ENCODE measurements at places on chromosomes 1 and 21.

DNA sequence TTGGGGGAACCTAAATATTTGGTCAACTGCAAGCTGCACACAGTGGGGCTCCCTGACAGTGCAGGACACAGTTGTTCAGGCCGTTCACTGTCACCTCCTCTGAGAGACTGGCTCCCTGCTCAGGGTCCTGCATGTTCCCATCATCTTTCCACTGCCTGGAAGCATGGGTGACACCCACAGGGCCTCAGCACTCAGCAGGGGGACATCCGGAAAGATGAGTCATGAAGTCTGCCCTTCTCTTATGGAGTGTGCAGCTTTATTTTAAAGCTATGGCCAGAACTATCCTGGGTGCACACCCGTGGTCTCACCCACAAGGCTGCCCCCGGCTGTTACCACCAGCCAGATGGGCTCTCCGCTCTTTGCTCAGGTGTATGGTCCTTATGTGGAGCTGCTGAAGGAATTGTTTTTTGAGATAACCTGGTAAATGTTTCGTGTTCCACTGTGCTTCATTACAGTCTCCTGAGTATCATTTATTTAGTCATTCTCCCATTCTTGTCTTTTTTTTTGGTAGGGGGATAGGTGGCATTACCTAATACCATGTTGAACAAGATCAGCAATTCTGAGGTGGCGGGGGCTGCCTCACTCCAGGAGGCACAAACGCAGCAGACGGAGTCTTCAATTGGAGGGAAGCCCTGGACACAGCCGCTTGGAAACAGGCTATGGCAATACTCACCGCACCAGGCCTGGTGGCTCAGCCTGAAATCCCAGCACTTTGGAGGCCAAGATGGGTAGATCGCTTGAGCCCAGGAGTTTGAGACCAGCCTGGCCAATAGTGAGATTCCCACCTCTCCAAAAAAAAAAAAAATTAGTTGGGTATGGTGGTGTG lies 14.3 kb downstream of the TRIM11 start:
- no peak for DNase-seq

DNA sequence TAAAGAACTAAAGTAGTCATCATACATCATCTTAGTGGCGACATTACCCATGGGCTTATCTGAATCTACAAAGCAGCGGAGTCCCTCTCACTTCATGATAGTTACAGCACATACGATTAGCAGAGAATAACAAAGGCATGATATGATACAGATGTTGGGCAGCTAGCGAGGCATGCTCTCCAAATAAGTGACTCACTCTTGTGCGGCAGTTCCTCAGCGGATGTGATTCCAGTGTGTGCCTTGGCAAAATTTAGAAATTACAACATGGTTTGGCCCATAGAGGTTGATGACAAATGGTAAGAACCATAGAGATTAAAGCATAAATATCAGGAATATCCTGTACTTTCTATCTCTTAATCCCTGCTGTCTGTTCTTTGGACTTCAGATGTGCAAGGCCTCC lies 48.1 kb upstream of the PAXBP1 start:
- no peak for DNase-seq

- DNase-seq = no peak
These were observed 19.4 kb upstream of the ESRRG start for GRCh38 chr1:216742625-216743024.

DNA sequence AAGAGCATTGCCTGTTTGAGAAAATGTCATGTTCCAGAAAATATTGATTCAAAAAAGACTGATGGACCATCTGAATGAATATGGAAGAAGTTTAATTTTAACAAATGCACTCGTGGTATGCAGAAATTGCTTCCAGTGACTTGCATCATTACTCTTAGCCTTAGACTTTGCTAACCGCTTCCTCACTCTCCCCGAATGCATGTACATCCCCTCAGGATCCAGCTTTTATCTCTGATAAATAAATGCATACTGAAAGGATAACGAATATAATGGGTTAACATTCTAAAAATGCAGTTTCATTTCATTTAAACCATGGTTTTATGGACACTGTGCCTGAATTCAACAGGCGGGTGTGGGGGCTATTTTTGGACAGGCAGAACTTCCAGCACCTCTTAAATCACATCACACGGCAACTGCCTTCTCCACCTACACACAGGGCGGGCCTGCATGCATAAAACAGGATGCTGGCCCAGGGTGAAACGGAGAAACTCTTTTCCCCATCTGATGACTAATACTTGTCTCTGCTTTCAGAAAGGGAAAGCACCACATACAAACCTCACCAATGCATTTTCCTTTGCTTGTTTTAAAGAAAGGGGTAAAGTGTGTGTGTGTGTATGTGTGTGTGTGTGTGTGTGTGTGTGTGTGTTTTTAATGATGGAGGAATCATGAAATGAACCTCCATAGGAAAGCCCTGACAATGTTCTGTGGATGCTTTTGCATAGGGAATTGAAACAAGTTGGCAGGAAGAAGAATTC lies 48.7 kb downstream of the SPAG17 start:
- no peak for DNase-seq

DNA sequence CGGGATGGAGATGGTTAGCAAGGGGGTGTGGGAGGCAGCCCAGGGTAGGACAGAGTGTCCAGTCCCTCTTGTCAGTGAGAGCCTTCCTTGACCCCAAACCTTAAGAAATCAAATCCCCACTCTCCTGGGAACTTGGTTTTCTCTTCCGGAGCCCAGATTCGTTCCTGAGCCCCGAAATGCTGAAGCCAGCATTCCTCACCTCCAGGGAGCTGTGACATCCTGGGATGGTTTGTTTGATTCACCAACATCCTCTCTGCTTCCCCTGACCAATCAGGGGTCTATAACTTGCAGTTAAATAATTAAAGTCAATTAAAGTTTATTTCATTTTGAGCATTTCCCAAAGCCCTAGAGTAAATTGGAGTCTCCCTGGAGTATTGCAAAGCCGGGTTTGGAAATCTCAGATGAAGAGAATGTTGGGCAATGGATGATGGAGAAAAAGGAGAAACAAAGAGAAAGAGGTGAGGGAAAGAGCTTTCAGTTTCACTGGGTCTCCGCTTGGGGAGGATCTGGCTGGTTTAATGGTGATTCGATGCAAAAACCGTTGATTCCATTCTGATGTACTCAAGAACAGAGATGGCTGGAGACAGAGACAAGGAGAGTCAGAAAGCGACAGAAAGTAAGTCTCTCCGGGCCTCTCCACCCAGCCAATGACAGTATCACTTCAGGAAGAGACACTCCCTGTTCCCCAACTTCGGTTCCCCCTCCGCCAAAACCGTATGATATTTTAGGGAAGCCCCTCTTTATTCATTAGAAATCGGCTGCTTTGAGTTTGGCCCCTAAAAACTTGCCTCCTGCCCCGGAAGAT lies 12.8 kb upstream of the ALX3 start:
- no peak for DNase-seq

GRCh38 chr1:78427506-78427905 lies 63.3 kb upstream of the PTGFR start:
- DNase-seq = no peak

DNA sequence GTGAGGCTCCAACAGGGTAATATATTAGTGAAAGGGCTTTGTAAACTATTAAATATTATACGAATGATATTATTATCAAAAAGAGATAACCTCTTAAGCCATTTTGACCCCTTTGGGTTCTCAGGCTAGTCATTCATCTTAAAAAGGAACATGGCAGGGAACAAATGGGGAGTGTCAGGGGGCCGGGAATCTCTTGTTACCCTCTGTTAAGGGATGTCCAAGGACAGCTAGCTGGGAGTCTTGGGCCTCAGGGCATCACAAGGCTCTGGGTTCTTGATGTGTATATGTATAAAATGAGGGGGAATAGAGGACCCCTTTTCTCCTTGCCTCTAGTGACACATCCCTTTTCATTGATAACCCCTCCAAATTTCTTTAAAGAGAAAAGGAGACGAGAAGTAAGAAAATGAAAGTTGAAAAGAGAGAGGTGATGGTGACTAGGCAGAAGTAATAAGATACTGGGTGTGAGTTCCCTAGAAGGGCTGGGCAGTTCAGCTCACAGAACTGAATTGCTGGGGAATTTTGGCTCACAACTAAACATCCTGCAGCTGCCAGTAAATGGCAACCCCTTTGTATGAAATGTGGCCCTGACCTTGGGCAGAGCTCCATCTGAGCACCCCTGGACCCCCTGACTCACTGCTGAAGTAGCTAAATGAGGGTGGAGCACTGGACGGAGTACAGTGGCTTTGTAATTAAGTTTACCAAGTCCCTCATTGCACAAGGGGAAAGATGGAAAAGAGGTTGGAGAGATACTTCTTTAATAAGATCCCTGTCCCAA lies 20.0 kb upstream of the ZNF326 start:
- no peak for DNase-seq

DNA sequence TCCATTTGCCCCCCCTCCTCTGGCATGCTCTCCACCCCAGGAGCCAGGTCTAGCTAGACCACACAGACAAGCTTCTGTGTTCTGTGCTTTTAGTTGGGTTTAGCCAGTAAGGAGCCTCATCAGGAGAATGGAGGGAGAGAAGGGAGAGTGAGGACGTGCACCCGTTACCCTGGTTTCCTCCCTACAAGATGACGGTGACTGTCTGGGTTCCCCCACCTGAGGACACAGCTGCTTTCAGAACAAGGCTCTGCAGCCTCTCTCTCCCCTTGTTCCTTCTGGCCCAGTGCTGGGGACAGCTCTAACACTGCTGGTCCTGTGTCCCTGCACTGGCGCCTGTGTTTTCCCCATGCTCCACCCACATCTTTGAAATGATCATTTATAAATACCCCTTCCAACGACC lies 184.4 kb upstream of the GALNT2 start:
- DNase-seq = no peak

GRCh38 chr21:23522751-23523150 lies 2084.5 kb downstream of the MRPL39 start:
- no peak for DNase-seq

GRCh38 chr1:110687250-110687649 lies 12.5 kb upstream of the KCNA3 start:
- DNase-seq = no peak

- no peak for DNase-seq
These were observed 108.7 kb upstream of the IGSF21 start for GRCh38 chr1:17998889-17999288.

DNA sequence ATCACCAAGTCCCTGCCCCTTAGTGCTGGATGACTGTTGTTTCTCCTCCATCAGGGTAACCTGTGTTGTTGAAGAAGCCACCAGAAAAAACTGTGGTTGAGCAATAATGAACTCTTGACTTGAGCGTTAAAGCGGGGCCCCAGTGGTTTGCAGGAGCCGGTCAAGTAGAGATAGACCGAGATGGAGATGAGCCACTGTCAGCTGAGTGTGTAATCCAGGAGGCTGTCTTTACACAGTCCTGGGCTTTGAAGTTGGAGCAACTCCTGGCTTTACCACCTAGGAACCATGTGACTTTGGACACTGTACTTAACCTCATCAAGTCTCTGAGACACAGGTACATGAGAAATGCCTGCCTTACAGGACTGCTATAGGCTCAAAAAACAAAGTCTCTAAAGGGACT lies 158.1 kb downstream of the ST6GALNAC3 start:
- no peak for DNase-seq

- DNase-seq = no peak
These were observed 103.2 kb upstream of the OLFM3 start for GRCh38 chr1:102099916-102100315.

GRCh38 chr1:37449936-37450335 lies 24.4 kb upstream of the ZC3H12A start:
- DNase-seq = no peak

DNA sequence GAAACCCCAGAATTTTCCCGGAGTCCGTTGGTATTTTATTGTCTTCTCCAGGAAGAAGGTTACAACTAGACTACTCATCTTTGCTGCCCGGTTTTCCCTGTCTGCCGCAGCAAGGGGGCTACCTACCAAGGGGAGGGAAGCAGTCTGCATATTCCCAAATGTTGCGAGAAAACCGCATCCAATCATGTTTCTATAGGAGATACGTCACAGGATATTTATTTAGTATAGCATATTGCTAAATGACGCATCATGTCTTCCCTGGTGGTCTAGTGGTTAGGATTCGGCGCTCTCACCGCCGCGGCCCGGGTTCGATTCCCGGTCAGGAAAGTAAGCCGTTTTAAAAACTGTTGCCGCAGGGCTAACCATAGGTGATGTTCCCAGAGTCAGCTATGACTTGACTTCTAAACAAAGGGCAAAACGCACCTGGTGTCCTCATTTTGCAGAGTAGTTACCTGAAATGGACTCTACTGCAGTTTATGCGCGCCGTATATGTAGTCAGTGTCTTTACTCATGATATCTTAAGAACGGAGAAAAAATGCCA lies 15.2 kb upstream of the ZNF692 start:
- DNase-seq = no peak

- DNase-seq = no peak
These were observed 147.3 kb downstream of the TLR5 start for GRCh38 chr1:222995620-222996309.

DNA sequence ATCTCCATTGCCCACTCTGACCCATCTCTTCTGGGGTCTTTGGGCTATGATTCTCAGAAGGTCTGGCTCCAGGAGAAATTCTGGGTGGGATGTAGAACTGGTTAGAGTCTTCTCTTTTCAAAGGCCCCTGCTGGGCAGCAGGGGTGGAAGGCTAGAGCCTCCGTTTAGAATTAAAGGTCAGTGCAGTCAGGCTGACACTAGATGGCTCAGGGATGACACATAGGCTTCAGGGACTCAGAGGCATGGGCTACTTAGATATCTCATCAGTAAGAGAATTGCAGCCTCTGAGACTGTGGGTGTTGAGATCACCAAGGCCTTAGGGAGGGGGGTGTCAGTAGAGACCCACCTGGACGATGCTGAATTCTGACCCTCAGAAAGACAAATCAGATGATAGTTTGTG lies 12.6 kb upstream of the PPM1J start:
- no peak for DNase-seq

GRCh38 chr1:236834876-236835275 lies 39.8 kb downstream of the MTR start:
- DNase-seq = no peak

DNA sequence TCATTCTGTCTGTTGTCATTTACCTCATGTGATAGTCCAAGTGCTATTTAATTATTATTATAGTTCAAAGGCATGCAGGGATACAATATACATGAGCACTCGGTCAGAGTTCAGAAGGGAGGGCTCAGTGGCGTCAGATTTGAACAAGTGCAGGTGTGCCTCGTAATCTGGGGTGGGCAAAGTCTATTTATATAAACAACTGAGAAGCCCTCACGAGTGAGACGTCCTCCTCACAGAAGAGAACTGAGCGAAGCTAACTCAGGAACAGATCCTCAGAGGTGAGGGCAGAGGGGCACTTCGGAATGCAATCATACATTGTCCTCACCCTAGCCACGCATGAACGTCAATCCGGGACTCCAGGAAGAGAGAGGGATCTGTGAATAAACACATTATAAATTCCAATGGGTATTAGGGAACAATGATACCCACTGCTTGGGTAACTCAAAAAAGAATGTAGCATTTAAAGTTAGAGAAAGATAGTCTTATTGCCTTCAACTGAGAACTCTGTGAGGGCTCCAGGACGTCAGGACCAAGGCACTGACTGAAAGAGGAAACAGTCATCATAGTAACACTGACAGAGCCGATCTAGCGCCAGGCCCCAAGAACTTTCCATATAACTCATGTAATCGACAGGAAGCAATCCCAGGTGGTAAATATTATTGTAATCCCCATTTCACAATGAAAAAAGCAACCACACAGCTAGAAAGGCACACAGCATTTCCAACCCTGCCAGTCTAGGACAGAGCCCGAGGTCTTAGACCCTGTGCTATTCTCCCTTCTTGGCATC lies 127.1 kb upstream of the B3GALT2 start:
- no peak for DNase-seq

Measured in coronary artery (tissue), 2 donors.